K562 (cell line): ENCODE measurements at places on chromosomes 5 and 9.

DNA sequence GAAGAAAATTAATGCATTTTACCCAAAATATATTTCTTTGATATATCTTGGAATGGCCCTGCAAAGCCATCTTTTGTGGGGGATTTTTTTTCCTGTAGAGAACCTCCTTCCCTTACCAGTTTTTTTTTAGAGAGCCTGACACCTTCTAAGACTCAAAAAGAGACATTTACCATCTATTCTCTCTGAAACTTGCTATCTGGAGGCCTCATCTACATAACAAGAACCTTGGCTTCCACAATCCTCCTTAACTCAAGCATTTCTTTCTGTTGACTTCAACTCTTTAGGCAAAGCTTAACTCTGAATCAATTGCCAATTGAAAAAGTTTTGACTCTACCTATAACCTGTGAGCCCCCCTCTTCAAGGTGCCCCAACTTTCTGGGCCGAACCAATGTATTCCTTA lies 6.2 kb downstream of the SLC45A2 start:
- no peak for DNase-seq

DNA sequence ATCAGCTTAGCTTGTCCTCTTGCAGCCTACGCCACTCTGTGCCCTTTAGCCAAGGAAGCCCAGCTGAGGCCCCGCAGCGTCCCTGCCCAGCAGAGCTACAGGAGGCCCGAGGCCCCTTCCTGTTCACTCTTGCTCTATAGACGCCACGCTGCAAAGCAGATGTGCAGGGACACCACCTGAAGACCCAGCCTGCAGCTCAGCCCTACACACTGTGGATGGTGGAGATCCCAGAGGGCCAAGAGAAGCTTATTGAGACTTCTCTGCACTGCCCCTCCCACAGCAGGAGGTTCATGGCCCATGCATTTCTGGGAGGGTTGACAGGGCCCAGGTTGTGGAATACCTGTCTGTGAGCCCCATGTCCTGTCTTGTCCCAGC lies 33.6 kb downstream of the IRF1 start:
- no peak for DNase-seq

GRCh38 chr5:88695232-88695631 lies 187.8 kb downstream of the MEF2C start:
- DNase-seq, result no peak

DNA sequence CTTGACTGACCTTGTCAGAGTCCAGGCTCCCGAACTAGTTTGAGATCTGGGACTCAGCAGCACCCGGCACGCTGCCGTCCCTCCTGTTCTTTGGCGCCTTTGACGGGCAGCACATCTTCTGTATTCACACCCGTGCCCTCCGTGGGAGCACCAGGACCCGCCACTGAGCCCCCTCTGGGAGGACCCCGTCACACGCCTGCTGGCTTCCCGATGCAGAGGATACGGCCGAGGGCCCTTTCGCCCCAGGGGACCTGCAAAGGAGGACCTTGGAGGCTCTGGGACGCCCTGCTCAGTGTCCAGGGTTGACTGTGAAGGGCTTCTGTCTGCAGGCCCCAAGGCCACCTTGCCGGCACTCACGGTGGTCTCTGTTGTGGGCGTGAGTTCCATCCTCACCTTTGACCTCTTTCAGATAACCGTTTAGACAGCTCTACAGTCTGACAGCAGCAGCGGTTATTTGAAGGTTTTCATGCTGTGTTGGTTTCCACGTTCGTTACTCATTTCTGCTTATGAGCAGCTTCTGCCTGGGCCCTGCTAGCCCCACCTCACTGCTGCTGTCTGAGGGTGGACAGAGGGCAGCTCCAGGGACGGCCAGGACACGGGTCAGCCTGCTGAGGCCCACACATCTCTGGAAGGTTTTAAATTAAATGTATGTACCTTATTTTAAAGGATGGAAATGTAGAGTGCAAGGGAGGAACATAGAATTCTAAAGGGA lies 12.6 kb upstream of the EXOC3 start:
- DNase-seq, result no peak

DNA sequence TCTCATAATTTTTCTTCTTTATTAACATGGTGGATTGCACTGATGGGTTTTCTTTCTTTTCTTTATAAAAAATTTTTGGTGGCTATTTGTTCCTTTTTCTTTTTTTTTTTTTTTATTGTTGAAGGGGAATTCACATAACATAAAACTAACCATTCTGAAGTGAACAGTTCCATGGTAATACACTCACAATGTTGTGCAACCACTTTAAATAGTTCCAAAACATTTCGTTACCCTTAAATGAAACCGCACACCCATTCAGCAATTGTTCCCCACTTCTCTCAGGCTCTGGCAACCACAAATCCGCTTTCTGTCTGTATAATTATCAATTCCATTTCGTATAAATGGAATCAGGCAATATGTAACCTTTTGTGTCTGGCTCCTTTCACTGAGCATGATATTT lies 11.7 kb upstream of the SETX start:
- no peak for DNase-seq

GRCh38 chr9:106769331-106769730 lies 93.6 kb upstream of the ZNF462 start:
- no peak for DNase-seq
